ENCODE measurements at places on chromosomes 13 and 19. TPM values are rescaled to one million over a fixed set of nuclear protein-coding genes. Genes with fewer than 3 reads are reported as not detected.

The HSPBP1 gene
- 19.8 TPM for total RNA-seq

The CCDC70 gene
- total RNA-seq, result not detected

The WDR83 gene
- total RNA-seq, result 6.9 TPM

DNA sequence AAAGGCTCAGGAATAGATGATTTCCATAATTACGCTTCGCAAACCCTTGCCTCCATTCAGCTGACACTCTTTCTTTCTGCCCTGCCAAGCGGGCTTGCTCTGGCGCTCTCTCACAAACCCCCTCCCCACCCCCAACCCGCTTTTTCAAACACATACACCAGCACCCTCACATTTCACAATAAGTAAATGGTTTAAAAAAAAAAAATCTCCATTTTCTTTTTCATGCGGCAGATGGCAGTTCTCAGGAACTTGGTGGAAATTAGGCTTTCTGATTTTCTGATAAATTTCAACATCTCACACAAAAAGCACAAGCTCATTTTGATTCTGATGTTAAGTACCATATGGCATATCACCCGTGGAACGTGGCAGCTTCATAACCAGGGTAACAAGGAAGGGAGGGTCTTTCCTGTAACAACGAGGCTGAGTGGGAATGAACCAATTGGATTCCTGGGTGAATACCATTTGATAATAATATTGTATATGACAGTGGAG is 43.8 kb downstream of the C13orf42 start:
- no peak for DNase-seq

DNA sequence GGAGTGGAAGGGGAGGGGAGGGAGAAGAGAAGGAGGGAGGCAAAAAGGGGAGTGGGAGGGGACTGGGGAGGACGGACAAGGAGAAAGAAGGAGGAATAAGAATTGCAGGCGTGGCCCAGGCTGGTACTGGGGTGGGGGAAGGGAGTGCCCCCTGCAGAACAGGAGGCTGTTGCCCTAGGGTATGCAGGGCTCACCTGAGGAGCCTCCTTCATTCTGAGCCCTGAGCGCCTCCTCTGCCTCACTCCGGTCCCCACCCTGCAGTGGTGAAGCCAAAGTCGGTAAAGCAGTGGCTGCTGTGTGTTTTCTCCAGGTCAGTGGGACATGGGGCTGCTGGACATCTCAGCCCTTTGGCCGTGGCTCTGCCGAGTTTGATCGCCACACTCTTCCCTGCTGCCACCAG is 9.1 kb upstream of the CDC16 start:
- DNase-seq, result no peak

GRCh38 chr19:867301-867793 is 7.9 kb downstream of the CFD start:
- DNase-seq, result no peak

GRCh38 chr19:51777570-51778462 is 16.8 kb downstream of the FPR2 start:
- peak; percentile 86 for DNase-seq

DNA sequence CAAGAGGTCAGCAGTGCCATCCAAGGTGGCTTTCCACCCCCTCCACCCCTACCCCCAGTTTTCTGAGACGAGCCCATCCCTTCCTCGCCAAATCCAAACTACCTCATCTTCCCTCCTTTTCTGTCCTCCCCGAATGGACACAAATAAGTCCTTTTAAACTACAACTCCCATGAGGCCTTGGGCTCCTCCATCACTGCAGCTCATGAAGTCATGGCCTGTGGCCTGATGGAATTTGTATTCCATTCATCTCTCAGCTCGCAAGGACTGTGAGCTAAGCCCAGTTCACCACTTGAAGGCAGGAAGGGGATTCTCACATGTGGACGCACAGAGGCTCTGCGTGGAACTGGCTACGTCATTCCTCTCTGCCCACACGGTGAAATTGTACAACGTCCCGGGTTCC is 12.5 kb downstream of the PTPRH start:
- DNase-seq, result no peak

DNA sequence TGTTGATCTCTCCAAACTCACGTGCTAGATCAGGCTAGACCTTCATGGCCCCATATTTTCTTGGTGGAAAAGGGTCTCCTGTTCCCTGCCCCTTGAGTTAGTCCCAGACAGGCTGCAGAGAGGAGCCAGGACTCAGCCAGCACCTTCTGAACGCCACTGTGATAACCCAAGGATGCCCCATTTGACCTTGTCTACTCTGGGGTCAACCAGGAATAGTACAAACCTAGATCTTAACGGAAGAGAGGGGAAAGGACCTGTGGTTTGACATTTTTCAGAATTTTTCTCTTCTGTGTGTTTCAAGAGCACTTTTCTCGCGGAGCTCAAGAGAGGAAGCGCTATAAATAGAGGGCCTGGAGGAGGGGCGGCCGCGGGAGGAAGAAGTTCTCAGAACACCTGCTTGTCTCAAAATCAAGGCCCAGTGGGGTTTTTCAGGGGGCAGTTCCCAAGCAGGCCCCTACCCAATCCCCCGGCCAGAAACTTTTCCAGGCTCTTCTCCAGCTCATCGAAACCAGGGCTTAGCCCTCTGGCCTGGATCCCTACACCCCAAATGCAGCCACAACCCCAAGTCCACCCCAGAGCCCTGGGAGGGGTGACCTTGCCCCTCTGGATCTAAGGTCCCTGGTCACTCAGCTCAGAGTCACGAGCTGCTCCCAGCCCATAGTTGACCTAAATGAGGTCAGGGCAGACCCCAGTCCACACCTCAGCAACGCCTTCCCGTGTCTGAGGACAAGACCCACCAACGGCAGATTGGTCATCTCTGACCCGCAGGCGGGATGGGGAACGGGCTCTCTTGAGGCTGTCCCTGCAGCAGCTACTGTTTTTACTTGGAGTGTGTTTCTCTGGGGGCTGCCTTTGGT is 75.6 kb upstream of the TM9SF2 start:
- peak; percentile 79 for DNase-seq

GRCh38 chr19:29366757-29367156 is 153.8 kb upstream of the UQCRFS1 start:
- peak; percentile 46 for DNase-seq

DNA sequence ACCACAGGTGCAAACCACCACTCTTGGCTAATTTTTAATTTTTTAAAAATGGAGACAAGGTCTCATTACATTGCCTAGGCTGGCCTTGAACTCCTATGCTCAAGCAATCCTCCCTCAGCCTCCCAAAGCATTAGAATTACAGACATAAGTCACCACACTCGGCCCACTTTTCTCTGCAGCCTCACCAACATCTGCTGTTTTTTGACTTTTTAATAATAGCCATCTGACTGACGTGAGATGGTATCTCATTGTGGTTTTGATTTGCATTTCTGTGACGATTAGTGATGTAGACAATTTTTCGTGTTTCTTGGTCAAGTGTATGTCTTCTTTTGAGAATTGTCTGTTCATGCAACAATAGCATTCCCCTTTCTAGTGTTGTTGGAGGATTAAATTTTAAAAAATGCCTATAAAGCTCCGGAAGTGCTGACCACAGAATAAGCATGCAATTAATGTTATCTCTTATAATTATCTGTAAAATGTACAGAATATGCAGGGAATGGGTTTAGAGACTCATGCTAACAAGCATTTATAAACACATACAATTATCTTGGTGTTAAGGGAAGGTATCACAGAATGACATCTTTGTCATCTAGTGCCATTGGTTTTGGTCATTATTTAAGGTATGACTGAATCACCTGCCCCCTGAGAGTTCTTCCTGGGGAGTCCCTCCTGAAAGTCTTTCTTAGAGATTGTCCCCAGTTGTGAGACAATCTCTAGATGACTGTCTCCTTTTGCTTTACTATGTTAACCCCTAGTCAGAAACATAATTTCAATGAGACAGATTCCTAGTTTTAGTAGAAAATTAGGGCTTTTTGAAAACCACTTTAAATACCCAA is 118.5 kb upstream of the SERTM1 start:
- DNase-seq, result no peak

DNA sequence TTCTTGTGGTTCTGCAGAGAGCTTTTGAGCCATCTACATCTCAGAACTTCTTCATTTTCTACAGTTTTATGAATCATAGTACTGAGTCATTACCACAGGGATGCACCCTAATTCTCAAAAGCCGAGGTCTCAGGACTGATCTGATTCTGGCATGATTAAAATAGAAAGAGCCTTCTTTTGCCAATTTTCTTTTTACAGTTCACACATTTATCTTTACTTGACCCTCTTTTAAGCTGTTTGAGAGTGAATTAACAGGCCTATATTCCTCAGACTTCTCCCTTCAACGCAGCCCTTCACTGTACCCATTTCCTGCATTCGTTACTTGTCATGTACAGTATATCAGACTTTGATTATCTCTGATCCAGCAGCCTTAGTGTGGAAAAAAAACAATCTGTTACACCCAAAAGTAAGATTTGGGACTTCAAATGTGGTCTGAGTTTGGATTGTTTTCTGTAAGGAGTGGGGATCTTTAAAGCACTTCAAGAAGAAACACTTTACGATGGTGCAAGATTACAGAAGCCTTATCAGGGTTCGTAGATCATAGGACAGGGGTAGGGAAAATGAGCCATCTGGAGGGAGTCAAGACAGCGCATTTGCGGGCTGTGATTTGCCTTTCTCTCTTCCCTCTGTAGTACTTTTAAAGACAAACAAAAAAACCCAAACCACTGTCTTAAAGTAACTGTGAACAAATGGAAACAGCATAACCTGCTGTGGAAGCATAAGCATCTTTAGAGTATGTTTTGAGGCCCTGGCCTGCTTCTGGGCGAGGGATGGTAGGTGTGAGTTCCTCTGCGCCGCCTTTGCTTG is 15.3 kb upstream of the GPR183 start:
- DNase-seq, result no peak

DNA sequence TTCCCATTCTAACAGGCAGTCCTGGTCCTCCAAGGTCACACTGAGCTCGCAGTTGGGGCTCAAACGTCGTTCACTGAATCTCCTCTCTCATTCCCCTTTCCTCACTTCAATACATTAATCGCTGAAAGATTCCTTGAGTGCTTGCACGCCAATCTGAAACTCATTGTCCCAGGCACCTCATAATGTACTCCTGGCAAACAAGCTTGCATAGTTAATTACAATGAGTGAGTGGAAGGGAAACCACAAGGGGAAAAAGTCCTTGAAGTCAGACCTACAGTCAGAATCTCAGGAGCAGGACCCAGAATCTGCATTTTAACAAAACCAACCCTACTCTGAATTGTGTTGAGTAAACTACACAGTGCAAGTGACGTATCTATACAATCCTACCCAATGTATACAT is 86.9 kb downstream of the CRYL1 start:
- DNase-seq, result no peak

DNA sequence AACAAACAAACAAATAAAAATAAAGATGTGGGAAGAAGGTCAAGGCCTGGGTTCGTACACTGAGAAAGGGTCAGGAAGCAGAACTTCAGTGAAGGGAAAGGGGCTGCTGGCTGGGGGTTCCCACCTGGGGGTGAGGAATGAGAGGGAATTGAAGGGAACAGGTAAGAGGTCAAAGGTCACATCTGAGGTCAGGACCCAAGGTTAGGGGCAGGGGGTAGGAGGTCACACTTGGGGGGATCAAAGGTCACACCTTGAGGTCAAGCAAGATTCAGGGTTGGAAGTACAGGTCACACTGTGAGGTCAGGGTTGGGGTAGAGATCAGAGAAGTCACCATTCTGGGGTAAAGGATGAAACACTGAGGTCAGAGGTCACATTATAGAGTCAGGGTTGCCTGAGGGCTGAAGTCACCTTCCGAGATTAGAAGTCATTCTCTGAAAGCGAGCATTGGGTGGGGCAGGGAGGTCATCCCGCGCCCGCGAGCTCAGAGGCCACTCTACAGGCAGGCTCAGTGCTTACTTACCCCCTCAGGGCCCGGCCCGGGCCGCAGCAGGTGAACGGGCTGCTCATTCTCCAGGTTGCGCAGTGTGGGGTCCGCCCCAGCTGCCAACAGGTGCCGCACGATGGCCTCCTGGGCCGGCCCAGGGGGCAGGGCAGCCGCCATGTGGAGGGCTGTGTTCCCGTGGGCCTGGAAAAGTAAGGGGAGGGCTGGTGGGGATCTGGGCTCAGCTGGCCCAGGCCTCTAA is 10.8 kb downstream of the NFKBID start:
- no peak for DNase-seq

DNA sequence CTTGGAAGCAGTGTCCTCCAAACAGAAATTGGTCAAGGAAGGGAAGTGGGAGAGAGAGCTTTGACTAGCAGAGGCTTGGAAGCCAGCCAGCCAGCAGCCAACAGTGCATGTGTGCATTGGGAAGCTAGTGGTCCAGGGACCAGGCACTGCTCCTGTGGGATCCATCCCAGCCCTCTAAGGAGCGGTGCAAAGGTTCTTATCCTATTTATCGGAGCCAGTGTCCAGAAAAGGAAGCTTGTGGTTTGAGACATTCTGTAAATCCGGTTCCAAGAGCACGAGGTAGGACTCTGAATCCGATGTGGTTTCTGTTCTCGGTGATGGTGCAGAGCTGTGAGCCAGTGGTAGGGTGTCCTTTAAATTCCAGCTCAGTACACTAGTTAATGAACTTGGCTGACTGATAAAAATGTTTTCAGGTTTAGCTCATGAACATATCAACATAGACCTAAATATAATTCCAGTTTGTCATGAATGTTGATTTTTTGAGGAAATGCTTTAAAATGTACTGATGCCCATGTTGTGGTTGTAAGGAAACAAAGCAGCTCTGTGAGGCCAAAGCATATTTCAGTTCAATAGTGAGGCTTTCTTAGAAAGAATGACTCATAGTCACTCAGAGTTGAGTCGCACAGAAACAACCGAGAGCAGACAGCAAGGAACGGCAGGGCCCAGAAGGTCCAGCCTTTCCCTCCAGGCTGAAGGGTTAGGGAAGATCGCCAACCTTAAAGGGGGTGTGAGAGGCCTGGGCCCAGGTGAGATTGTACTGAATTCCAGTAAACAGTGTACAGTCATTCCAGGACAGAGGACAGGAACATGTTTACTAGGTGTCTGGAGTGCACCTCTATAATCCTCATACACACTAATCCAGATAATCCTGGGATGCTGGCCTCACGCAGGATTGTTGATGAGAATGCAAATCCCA is 21.5 kb upstream of the GARRE1 start:
- DNase-seq, result peak; percentile 89

- DNase-seq, result no peak
These were observed 17.0 kb upstream of the TDRD3 start for GRCh38 chr13:60379837-60380565.

- no peak for DNase-seq
These were observed 1.2 kb downstream of the VASP start for GRCh38 chr19:45508417-45508860.

DNA sequence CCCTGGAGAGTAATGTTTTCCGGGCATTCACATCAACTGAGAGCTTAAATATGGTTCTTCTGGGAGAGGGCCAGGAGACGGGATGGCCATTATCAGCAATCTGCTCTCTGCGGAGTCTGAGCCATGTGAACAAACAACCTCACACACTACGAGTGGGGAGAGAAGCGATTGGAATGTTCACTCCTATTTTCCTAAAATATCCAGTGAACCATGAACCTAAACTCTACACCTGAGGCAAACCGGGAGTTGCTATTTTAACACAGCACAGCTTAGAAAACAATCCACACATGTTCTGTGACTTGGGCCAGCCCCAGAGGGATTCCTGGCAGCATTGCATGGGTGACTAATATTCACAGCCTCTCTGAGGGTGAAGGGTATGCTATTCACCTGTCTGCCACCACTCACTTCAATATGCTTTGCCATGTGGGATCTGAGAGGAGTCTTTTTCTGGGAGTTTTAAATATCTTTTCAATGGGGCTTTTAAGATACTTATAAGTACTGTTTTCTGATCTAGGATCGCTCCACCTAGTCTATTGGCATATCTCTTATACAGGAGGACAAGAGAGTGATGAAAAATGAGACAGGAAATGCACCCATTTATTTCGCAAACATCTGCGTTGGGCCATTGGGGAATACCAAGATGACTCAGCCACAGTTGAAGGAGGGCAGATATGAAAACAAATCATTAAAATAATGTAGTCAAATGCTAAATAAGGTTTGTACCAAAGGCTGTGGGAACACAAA is 72.6 kb upstream of the SERP2 start:
- no peak for DNase-seq

GRCh38 chr13:88979465-88980175 is 1308.4 kb downstream of the SLITRK5 start:
- DNase-seq, result no peak

Measured in posterior vena cava (tissue), 2 donors.